Karpas-422 (cell line): ENCODE measurements at places on chromosomes 6 and 20.
A peak's percentile ranks its signal among the peaks of the same experiment; 100 is the strongest.

DNA sequence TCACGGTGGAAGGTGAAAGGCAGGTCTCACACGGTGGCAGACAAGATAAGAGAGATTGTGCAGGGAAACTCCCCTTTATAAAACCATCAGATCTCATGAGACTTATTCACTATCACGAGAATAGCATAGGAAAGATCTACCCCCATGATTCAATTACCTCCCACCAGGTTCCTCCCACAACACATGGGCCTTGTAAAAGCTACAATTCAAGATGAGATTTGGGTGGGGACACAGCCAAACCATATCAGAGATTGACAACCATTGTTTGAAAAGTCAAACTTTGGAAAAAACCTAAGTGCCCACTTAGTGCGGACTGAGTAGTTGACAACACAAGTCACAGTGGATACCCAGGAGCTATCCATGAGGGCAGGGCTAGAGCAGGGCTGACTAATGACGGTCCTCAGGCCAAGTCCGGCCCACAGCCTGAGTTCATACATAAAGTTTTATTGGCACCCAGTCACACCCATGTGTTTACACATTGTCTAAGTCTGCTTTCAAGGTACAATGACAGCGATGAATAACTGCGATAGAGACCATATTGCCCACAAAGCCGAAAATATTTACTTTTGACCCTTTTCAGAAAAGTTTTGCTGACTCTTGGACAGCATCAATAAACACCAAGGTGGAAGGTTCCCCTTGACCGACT lies 33.8 kb upstream of the PMEPA1 start:
- DNase-seq: no peak

DNA sequence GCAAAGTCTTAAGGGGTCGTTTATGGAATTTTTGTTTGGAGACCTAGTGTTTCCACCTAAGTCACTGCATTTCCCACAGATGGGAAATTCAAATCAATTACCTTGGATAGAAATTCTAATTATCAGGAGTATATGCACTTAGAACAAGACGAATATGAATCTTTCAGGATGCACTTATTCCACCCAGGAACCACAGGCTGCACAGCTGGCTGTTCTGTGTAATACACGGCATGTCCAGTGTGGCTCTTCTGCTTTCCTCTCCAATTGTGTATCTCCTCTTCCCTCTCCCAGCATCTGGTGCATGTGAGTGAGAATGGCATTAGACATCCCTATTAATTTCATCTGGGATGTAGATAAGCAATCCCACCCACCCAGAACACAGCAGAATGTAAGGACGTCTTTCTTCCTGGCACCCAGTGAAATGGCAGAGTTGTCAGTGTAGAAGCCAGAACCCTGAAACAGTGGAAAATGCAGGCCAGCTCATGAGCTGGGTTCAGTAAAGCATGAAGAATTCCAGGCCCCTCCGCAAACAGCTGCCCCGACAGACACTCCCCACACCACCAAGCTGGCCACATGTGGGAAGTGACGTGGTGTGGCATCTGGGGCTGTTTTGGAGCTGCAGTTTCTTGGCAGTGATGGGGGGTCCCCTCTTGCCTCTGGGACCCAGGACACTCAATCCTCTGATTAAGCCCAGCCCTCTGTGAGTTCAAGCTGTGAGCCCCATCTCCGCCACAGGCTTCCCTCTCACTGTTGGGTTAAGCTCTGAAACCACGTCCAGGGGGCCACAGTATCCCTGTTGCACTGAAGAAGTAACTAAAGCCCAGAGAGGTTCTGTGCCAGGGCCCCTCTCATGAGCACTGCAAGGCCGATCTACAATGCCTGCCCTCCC lies 180.1 kb upstream of the CST7 start:
- no peak for DNase-seq

DNA sequence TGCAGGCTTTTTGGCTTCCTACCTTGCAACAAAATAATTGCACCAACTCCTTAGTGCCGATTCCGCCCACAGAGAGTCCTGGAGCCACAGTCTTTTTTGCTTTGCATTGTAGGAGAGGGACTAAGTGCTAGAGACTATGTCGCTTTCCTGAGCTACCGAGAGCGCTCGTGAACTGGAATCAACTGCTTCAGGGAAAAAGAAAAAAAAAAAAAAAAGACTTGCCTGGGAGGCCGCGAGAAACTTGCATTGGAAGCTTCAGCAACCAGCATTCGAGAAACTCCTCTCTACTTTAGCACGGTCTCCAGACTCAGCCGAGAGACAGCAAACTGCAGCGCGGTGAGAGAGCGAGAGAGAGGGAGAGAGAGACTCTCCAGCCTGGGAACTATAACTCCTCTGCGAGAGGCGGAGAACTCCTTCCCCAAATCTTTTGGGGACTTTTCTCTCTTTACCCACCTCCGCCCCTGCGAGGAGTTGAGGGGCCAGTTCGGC lies 420 bp downstream of the SOX4 start:
- DNase-seq: peak; percentile 78

GRCh38 chr6:6866656-6867403 lies 240.9 kb upstream of the RREB1 start:
- DNase-seq: no peak

DNA sequence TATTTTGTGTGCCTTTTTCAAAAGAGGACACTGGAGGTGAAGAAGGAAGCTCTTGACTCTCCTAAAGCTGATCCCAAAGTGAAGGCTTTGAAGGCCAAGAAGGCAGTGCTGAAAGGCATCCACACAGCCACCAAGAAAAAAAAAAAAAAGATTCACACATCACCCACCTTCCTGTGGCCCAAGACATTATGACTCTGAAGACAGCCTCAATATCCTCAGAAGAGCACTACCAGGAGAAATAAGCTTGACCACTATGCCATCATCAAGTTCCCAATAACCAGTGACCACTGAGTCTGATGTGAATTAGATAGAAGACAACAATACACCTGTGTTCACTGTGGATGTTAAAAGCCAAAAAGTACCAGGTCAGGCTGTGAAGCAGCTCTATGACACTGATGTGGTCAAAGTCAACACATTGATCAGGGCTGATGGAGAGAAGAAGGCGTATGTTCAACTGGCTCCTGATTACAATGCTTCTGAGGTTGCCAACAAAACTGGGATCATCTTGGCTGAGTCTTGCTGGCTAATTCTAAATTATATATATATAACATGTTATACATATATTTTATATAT lies 59.4 kb downstream of the PLCG1 start:
- no peak for DNase-seq

DNA sequence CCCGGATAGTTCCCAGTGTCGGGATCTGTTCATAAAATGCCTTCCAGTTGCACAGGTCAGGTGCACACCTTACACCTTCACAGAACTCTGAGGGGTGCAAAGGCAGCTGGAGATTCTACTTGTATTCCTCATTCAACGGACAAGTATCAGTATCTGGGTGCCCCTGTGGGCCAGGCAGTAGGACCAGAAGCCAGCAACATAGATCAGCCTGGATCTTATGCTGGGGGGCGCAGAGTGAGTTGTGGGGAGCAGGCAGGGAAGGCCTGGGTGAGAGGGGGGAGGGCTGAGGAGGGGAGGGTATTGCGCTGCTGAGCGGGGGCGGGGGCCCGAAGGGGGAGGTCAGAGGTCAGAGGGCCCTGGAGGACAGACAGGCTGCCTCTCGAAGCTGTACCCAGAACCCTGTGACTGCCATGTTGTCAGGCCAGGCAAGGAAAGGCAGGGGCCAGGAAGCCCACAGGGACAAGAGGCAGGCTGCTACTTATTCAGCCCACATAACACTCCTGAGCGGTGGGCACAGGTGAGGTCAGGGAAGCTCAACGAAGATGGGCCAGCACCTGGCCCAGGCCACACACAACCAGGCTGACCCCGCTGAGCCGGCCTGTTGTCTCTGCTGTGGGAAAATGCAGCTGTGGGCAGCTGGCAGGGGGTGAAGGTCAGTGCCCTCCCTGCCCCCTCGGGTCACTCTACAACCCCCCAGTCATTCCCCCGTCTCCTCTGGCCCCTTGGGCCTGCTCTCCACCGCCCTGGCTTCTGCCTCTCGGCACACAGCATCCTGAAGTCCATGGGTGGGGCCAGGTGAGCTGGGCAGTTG lies 1.1 kb downstream of the OPRL1 start:
- DNase-seq: no peak

- no peak for DNase-seq
Measured at GRCh38 chr6:168558686-168559085, 117.7 kb downstream of the SMOC2 start.

DNA sequence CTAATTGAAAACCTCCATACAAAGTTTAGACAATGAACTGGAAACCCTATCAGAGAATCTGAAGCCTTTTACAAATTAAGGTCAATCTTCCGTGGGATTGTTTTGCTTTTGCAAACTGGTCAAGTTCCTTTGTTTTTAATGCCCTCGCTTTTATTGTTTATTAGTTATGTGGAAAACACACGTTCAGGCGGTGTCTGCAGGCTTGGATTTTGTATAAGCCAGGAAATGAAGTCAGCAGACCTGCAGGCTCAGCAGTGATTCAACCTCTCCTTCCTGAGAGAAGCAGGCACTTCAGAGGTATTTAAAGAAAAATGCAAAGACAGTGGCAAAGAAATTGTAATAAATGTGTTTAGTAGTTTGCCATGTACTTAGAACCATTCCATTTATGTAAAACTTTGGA lies 103.4 kb upstream of the PDE10A start:
- DNase-seq: no peak

DNA sequence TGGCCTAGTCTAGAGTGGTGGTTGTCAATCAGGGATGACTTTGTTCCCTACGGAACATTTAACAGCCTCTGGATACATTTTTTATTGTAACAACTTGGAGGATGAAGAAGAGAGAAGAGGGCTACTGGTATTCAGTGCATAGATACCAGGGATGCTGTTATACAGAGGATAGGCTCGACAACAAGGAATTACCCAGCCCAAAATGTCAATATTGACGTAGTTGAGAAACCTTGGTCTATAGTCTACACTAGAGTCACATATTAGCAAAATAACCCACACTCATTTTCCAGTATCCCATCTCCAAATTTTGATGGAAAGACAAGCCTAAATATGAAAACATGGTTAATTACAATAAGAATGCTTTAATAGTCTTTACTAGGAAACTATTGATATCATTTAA lies 195.1 kb downstream of the PKHD1 start:
- DNase-seq: no peak

DNA sequence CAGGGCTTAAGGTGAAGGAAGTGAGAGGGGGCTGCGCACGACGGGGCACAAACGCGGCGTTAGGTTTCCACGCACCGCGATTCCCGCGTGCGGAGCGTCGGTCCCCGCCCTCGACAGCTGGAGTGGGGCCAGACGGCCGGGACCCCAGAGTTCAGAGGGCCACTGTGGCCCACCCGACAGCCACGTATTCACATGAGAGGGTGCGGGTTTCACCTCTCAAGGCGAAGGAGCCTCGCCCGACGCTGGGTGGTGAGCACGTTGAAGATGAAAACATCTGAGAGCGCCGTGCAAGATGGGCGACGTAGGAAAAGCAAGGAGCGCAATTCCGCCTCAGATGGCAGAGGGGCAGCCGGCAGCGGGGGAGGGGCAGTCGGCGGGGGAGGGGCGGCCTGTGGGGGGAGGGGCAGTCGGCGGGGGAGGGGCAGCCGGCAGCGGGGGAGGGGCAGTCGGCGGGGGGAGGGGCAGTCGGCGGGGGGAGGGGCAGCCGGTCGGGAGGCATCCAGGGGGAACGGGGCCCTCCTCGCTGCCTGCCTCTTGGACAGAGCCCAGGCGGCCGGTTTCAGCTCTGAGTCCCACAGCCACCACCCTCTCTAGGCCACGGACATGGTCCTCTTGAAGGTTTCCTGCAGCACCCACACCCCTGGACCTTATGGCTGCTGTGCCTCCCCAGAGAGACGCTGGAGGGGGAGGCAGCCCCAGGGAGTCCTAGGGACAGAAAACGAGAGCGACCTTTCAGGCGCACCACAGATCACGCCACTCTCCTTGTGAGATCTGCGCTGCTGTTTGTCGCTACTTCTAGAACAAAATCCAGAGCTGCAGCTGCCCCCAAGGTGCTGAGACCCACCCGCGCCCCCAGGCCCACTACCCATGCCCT lies 113.7 kb downstream of the DLL1 start:
- peak; percentile 47 for DNase-seq

- DNase-seq: peak; percentile 47
Measured at GRCh38 chr6:16470502-16471221, 232.3 kb downstream of the GMPR start.

- DNase-seq: peak; percentile 80
Measured at GRCh38 chr6:118618676-118619377, 32.6 kb downstream of the CEP85L start.

GRCh38 chr6:7073821-7074525 lies 33.8 kb upstream of the RREB1 start:
- DNase-seq: no peak

DNA sequence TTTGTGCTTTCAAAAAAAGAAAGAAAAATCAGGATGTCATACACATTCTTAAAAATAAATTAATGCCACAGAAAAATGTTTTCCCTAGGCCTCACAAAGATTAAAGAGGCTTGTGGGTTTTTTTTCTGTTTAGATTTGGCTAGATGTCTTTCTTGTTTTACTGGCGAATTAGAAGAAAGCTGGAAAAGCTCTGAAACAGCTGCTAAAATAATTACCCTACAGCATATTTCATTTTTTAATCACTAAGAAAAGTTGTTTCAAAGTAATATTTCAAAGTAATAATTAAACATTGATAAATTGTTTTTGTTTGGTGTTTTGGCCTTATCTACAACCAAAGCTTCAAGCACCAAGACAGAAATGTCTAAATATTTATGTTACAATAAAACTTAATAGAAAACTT lies 3.7 kb upstream of the ENPP1 start:
- no peak for DNase-seq

DNA sequence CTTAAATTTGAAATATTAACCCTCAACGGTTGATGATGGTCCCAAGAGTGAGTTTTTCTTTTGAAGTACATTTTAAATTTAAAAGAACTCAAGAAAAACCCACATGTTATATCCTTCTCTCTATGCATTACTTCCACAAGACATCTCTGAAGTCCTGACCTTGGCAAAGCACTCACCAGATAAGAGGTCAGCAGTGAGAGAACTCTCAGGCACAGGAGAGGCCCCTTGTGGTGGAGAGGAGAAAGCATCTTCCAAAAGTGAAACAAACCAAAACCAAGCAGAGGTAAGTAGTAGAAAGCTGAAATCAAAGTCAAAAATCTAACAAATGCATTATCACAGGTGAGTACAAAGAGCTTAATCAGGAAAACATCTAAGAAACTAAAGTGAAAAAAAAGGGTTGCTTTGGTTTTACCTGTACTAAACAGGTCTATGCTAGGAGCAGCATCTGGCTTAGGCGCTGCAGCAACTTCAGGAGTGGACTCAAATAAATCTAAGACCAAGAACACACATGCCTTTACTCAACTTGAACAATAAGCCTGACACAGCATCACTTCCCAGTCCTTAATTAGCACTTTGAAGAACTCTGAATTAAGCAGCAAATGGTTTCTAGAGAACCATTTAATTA lies 80.5 kb downstream of the PRSS35 start:
- peak; percentile 63 for DNase-seq
